Left cardiac atrium (tissue), 4 donors: ENCODE measurements at places on chromosomes 12 and 14.

- DNase-seq: no peak
Measured at GRCh38 chr14:64628940-64629408, 75.2 kb upstream of the PLEKHG3 start.

GRCh38 chr14:73007835-73008234 is 19.1 kb downstream of the ZFYVE1 start:
- DNase-seq: no peak

- DNase-seq: no peak
Measured at GRCh38 chr12:69469854-69470188, 367 bp upstream of the FRS2 start.

DNA sequence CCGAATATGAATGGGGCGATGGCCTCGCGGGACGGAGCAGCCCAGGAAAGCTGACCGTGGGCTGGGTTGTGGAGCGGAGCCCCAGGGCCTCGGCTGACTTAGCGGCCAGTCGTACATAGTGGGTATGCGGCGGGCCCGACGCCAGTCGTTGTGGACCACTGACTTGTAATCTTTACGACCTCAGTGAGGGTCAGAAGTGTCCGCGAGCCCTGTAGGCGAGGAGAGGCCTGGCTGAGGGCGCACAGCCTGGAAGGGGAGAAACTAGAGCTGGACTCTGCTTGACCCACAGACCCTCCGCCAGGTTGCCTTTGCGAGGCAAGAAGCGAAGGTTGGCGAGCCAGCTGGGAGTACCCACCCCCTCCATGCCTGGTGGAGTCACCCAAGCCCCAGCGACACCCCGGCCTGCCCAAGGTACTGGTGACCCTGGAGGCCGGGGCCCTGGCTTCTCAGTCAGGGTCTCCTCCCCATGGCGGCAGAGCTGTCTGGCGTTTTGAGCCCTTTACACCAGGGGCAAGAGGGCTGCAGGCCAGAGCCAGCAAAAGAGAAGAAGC is 15.6 kb upstream of the DYNC1H1 start:
- DNase-seq: no peak

GRCh38 chr12:18431771-18432170 is 170.5 kb downstream of the PIK3C2G start:
- no peak for DNase-seq

DNA sequence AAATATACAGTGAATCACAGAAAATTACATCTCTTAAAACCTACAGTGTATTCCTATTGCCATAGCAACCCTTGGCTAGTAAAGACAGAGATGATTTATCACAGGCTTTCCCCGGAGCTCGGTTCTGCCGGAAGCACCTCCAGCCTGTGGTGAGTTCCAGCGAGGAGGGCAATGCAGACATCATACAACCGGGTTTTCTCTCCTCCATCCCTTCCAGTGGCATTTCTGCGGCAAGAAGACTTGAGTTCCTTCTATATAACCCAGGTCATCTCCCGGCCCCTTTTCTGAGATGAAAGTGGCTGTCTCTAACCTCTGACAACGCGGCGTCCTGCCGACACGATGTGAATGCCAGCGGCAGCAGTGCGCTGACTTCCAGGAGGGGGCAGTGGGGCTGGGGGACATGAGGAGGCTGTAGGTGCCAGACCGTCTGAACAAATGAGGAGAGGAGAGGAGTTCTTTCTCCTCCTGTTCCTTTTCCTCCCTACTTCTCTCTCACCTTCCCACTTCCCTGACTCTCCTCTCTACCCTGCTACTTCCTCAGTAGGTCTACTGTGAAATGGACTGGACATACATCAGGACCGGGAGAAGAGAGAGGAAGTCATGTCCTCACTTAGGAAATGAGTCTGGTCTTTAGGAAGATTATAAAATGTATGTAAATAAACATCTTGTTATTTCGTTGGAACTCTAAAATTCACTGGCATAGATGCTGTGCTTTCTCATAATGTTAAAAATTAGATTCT is 68.6 kb upstream of the MAX start:
- peak; percentile 27 for DNase-seq

- no peak for DNase-seq
Measured at GRCh38 chr12:10211101-10211939, 1.4 kb upstream of the GABARAPL1 start.

GRCh38 chr12:83665634-83666218 is 979.0 kb downstream of the TMTC2 start:
- no peak for DNase-seq

GRCh38 chr12:67758521-67758920 is 110.0 kb downstream of the DYRK2 start:
- DNase-seq: no peak

GRCh38 chr14:53620317-53620716 is 336.3 kb downstream of the BMP4 start:
- no peak for DNase-seq

GRCh38 chr12:53626702-53627169 is 554 bp upstream of the ATF7 start:
- DNase-seq: no peak

DNA sequence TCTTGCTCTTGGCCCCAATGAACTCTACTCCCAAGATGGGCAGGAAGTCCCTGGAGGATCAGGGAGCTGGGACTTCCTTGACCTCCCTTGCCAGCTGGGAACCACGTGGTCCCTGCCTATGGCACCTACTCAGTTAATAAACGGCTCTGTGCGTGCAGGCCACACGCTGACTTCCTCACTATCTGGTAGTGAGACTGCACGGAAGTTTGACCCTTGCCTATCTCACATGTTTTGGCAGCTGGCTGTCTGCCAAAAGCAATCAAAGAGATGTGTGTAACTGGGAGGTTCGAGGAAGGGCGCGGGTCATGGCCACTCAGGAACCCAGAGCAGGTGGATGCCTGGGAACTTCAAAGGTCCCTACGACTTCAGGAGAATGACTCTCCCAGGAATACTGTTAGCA is 57.9 kb downstream of the RFLNA start:
- DNase-seq: peak; percentile 74

DNA sequence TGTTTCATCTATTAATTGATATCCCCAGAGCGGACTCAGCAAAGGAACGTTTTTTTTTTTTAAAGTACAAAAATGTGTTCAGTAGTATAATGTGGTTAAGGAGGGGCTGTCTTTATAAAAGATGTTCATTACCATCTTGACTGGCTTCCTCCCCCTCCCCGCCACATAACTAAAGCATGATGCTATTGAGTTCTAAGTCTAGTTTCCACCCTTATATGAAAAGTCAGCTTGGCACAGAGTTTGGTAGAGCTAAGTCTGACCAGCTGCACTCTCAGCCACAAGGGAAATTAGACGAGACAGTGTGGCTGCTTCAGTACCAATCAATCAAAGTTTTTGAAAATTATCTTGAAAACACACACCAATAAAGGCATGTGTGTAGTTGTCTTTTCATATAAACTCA is 1.9 kb upstream of the MYBPC1 start:
- no peak for DNase-seq

GRCh38 chr12:29255042-29255441 is 106.0 kb downstream of the FAR2 start:
- no peak for DNase-seq

- DNase-seq: no peak
Measured at GRCh38 chr12:32365473-32366064, 33.8 kb upstream of the FGD4 start.

DNA sequence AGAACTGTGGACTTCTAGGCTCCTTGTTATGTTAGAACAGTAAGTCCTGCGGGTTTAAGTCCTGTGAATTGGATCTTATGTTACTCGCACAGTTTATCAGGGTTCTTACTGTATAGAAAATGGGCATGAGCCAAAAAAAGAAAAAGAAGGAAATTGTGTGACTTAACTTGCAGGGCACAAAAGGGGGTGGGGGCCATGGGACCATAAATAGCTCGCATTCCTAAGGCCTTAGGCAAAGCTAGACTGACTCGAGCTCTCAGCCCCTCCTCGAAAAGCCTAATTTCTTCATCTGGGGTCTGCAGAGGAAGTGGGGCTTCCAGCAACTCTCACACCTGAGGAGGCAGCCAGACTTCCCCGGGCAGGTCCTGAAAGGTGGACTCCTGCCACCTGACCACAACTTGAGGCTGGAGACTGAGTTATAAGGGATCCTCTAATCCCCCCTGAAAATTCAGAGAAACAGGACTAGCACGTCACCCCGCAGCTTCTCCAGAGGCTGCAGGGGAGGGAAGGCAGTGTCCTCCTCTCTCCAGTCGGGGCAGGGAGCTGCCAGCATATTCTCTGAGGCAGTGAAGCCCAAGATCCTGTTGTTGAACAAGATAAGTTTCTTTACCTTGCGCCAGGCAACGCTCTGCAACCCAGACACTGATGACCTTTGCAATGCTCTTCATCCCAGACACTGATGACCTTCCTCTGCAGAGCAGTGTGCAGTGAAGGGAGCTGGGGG is 280.5 kb downstream of the PCNX1 start:
- DNase-seq: no peak

DNA sequence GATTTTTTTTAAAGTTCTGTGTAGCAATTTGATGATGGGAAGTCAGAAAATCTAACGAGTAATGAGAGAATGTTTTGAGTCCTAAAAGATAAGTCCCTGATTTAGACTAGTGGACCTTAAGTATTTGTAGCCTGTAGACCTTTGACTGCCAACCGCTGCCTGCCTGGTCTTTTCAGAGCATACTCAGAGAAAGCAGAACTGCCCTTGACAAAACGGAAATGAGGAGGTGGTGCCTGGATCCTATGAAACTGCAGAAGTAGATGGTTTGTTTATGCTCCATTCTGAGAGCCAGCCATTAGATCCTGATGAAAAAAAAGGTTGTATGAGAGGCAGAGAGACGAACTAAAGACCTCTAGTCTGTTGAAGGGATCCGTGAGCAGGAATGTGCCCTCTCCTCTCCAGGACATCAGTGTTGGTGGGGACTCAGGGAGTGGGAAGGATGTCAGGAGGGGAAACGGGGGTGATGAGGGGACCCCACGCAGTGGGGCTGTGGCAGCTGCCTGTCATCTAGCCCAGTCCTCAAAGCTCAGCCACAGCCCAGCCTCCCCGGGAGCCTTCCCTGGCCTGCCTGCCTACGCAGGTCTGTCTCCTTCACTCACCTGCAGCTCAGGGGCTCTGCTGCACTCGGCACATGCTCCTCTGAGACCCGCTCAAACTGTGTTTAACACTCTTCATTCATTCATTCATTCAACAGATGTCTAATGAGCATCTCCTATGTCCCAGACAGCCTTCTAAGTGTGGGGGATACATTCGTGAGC is 447.5 kb downstream of the AACS start:
- DNase-seq: no peak

GRCh38 chr12:74620921-74621320 is 83.3 kb downstream of the ATXN7L3B start:
- no peak for DNase-seq

- DNase-seq: no peak
Measured at GRCh38 chr12:82695531-82695930, 8.8 kb downstream of the TMTC2 start.

DNA sequence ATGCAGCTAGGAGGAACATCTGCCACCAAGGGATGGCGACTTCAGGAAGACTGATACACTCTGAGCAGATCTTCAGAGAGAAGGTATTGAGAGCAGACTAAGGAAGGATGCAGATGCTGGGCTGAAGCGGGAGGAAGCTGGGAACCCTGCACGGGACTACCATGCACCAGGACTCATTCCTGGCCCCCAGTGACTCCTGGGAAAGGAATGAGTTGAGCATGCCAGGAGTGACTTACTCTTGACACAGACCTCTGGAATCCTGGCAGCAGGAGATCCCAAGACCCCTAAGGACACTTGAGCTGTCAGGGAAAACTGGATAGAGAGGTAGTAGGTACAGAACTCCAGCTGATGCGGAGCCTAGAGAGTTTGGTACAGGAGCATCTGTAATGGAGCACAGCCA is 336.1 kb downstream of the RPS29 start:
- DNase-seq: no peak

GRCh38 chr14:71380271-71380670 is 473.0 kb downstream of the PCNX1 start:
- no peak for DNase-seq

DNA sequence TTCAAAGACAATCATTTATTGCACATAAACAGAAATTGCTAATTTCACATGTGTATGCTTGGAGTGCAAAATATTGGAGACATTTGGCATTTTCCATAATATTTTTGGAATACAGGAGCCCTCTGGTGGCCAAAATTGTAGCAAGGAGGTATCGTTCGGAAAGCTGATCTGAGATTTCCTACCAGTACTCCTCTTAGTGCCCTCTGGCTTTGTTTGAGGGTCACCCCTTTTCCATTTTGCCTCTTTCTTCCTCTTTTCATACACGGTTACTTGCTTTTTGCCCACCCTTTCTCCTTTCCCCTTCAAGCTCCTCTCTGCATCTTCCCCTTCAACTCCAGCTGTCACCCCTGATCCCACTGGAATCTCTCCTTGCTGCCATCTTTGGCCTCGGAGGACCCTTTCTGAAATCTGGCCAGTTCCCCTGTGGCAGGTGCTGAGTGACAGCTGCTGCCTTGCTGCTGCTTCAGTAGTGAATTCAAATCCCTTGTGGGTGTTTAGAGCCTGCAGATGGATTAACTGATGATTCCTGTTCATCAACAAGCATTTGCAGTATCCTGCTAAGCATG is 164.6 kb upstream of the PARP11 start:
- DNase-seq: peak; percentile 39

GRCh38 chr12:12823300-12823699 is 10.2 kb downstream of the DDX47 start:
- no peak for DNase-seq

DNA sequence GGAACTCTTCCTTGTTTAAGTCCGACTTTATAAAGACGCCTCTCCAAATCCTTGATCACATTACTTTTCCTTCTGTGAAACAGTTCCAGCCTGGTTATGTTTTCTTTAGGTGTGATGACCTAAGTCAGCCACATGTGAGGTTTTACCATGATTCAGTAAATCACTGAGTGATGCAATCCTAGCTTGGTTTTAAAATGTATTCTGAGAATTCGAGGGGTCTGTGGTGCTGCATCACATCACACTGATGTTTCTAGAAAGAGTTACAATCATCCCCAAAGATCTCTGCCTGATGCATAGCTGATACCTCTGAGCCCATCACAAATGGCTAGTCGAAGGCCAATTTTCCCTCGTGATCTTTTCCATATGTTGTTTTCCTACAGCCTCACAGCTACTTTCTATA is 152.7 kb downstream of the ANO2 start:
- no peak for DNase-seq

- peak; percentile 83 for DNase-seq
Measured at GRCh38 chr12:96255077-96255476, 60.9 kb downstream of the ELK3 start.

GRCh38 chr12:45913631-45914030 is 76.7 kb downstream of the SCAF11 start:
- DNase-seq: no peak

GRCh38 chr12:55619354-55620138 is 17.1 kb upstream of the OR10P1 start:
- DNase-seq: no peak

- DNase-seq: no peak
Measured at GRCh38 chr12:108260969-108261368, 78.1 kb downstream of the CMKLR1 start.

DNA sequence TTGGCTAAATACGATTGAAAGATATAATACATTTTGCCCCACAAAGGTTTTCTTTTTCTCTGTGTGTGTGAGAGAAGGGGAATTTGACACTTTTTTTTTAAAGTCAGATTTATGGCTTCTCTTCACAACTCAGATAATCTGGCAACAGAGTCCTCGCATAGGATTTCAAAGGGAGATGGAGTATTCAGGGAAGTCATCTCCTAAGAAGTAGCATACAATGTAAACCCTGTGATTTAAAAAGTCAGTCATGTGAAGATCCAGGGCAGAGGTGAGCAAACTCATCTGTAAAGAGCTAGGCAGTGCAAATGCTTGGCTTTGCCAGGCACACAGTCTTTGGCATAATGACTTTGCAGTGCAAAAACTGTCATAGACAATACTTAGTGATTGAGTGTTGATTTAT is 1526.3 kb downstream of the AACS start:
- no peak for DNase-seq

GRCh38 chr12:70049596-70050360 is 193.5 kb upstream of the CNOT2 start:
- no peak for DNase-seq

GRCh38 chr14:86022031-86022629 is 492.2 kb downstream of the FLRT2 start:
- no peak for DNase-seq
